ENCODE measurements at places on chromosomes 13 and 19.

GRCh38 chr19:52336117-52336790 is at the start of gene ZNF610:
TSS of gene ZNF610 (plus strand) at chr19:52336243. CDS start at chr19:52349173, 12,930 bp downstream.
- DNase-seq: peak; percentile 87

DNA sequence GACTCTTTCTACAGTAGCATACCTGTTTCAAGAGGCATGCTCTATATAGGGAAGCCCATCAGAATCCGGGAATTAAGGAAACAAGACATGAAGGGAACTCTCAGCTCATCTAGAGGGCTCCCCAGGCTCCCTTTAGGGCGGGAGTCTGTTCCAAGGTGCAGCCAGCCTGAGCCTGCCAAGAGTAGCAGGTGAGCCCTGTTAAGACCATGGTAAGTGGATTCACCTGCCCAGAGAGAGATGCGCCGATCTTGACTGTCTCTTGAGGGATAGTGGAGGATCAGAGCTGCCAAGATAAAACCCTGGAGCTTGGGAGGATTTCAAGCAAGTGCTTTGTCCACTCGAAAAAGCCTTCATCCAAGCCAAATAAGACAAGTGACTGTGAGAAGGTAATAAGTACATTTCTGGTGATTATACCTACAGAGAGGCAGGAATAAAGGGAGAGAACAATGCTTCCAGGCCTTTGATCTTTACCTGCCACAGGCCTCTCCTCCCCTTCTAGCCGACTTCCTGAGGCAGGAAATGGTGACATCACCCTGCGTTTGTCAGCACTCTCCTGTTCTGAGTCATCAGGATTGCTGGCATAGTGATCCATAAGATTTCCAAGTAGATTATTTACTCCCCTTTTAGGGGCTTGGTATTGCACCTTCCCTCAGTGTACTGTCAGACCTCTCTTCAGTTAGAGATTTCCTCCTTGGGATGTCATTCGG is 31.5 kb downstream of the KLF5 start:
- no peak for DNase-seq

GRCh38 chr13:43720780-43721397 is 65.9 kb downstream of the ENOX1 start:
- no peak for DNase-seq

DNA sequence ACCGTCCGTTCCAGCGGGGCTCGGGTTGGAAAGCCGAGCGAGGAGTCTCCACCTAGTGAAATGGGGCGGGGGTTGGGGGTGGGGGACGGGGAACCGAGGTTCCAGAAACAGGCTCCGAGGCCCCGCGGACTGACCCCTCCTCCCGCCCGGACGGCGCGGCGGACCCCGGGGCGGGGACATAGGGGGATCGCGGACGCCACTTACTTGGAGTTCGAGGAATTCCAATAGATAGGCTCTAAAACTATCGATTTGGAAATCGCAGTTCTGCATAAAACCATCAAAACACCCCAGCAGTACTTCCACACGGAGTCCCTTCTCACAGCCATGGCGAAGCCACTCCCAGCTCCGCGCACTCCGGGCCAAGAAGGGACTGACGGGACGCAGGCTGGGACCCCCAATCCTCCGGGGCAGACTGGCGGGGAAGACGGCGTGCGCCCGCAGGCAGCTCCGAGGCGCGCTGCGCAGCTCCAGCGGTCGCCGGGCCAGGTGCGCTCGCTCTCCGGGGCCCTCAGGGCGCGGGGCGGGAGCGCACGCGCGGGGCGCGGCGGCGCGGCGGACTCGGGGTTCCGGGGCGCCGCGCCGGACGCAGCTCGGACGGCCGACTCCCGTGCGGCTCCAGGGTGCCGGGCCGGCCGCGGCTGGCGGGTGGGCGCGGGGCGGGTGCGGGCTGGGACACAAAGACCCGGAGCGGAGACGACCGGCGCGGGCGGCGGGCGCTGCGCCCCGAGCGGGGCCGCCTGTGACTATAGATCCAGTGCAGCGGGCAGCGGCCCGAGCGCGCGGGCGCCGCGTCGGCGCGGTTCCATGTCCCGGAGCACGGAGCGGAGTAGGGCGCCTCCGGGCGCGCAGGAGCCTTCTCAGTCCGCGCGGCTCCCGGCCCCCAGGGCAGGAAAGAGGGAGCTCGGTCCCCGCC is 567 bp downstream of the EFNB2 start:
- DNase-seq: peak; percentile 18

GRCh38 chr13:114035186-114035582 is 61.3 kb upstream of the C13orf46 start:
- DNase-seq: no peak

GRCh38 chr19:6481541-6482342 is at the start of gene DENND1C:
TSS of gene DENND1C (minus strand) at chr19:6481787. CDS start at chr19:6481695, 92 bp downstream.
- DNase-seq: peak; percentile 70

DNA sequence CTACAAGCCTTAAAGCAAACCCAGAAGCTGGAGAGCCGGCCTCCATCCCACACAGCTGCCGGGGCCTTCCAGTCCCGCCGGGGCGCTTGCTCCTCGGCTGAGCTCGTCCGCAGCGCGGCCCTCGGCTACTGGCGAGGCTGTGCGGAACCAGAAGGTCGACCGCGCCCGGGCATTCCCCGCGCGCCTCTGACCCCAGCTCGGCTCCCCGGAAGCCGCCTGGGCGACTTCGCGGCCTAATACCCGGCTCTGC is 863 bp downstream of the ANKRD10 start:
- DNase-seq: no peak

DNA sequence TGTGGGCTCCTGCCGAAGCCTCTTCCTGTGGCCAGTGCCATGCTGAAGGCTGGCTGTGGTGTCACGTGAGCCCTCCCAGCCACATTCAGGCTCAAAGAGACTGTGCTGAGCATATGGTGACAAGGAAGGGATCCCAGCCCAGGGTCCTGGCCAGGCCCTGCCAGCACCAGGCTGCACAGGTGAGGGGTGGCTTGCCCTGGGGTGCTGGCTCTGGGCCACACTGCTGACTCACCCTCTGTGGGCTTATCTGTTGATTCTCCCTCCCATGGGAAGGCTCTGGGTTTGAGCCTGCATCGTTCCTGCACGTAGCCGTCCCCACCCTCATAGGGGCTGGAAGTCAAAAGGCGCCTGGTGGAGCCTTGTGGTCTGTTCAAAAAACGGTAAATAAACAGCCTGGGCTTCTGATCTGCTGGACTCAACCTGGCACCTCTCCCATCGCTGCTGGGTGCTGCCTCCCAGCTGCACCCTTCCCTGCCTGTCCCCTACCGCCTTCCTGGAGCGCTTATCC is 31.1 kb downstream of the DNM2 start:
- no peak for DNase-seq

DNA sequence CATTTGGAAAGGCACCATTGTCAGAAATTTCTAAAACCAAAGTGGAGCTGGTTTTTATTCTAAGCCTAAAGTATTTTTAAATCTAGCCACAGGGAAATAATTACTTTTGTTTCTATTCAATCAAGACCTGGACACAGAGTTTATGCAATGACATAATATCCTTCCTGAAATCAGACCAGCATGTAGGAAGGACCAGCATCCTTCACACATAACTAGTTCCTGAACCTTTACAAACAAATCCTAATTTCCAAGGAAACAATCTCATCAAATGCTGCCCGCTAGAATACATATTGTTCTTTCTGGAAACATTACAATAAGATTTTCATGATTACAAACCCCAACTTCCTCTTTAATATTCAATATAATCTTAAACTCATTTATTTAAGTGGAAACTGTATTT is 1.5 kb downstream of the STARD13 start:
- no peak for DNase-seq

DNA sequence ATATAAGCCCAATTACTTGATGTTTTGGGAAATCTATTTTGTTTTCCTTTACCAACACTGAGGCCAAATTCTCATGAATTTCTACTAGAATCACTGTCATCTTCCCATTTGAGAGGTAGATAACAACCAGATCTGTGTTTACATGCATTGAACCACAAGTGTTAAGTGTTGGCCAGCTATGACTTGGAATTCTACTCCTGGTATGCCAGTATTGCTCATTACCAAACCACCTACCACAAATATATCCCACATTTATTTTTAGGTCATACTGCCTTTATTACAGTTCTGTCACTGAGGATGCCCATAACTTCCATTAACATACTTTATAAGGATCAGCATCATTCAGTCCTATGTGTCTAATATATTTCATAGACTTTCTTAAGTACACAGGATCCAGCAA is 328.9 kb downstream of the DIAPH3 start:
- no peak for DNase-seq

- DNase-seq: no peak
Measured at GRCh38 chr19:31559494-31559893, 210.3 kb upstream of the TSHZ3 start.

DNA sequence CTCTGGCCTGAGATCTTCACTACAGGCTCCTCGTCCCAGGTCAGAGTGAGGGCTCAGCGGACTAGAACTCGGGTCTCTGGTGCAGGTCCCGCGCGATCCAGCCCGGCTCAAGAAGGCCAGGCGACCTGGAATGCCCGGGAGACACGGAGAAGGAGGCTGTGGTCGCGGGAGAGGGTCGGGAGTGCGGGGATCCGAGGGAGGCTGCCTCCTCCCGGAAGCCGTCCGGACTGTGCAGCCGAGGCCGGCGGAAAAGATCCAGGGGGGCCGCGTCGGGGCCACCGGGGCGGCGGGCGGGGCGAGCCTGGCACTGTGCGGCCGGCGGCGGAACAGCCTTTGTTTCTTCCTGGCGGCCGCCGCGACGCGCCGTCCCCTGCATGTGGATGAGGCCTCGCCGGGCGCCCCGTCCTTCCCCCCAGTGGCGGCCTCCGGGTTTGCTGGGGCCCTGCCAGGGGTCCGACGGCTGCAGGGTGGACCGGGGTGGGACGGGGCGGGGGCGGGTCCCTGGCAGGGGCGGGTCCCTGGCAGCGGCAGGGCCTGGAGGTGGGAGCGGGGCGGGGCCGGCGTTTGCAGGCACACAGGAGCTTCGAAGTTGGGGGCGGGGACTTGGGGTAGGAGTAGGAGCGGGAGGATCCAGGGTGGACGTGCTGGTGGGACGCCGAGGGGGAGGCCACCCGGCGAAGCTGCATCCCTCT is 1.0 kb upstream of the SLC7A10 start:
- no peak for DNase-seq

- DNase-seq: no peak
Measured at GRCh38 chr19:17648097-17648660, 40.0 kb downstream of the UNC13A start.

GRCh38 chr13:40664350-40665125 is 1.9 kb downstream of the FOXO1 start:
- DNase-seq: peak; percentile 69
